Esophagus squamous epithelium (tissue), 5 donors: ENCODE measurements at places on chromosomes 7 and 10.

- no peak for DNase-seq
Observed at GRCh38 chr10:79158402-79159097, 89.8 kb downstream of the ZMIZ1 start.

GRCh38 chr7:99573257-99573656, 14.8 kb downstream of the ZNF655 start:
- DNase-seq, result no peak

- no peak for DNase-seq
Observed at GRCh38 chr10:112361951-112362751, 11.8 kb upstream of the ACSL5 start.

DNA sequence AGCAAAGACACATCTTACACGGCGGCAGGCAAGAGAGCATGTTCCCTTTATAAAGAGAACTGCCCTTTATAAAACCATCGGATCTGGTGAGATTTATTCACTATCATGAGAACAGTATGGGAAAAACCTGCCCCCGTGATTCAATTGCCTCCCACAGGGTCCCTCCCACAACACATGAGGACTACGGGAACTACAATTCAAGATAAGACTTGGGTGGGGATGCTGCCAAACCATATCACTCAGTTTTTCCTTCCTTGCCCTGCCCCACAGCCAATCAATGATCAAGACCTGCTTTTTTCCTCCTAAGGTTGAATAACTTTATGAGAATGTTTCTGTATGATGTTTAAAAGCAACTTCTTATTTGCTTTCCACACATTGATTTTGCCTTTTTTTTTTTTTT, 3.1 kb upstream of the PTPRE start:
- DNase-seq, result no peak

DNA sequence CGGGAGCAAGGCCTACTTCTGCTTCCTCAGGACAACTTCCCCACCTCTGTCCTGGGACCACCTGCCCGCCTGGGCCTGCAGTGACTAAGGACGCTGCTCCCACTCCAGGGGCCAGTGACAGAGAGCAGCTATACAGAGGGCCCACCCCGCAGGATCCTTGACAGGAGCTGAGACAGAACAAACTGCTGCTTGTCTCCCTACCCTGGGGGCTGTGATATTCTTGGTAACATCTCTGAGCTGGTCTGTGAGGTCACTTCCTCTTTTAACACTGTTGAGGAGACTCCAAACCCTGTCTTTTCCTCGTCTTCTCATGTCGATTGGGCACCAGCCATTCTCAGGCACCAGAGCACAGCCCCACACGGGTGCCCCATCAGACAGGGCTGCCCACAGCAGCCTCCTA, 6.9 kb upstream of the MRPS24 start:
- DNase-seq, result no peak

- DNase-seq, result no peak
Observed at GRCh38 chr7:92478095-92478494, 349 bp upstream of the ERVW-1 start.

GRCh38 chr7:2358968-2359527, 4.4 kb downstream of the EIF3B start:
- no peak for DNase-seq

GRCh38 chr7:16084370-16084769, 337.0 kb downstream of the CRPPA start:
- no peak for DNase-seq

- no peak for DNase-seq
Observed at GRCh38 chr7:40354711-40355110, 219.9 kb downstream of the SUGCT start.

DNA sequence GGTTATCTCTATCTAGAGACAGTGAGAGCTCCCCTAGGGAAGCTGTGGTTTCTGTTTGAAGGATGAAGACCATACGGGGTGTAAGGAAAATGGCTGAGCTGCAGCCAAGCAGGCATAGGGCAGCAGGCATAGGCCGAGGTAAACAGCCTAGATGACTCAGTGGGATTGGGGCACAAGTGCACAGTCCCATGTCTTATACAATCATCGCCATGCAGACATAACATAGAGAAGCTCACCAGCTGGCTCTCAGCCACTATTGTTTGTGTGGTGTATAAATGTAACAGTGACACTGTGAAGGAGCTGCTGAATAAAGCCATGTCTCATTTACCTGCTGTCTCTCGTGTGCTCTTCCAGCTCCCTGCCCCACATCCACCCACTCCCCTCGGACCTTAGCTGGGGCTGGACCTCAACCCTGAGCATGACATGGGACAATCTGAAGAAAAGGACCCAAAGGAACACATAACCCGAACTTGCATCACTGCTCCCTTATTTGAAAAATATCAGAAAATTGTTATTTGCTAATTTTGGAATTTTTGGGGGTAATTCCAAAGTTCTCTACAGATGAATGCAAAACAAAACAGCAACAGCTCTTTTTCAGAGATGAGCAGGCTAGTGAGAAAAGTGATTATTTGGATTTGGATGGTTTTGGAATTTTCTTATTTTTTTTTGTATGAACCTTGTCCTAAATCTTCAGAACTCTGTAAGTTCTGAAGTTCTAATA, 582.7 kb downstream of the REEP3 start:
- no peak for DNase-seq

GRCh38 chr10:78457804-78458482, 424.3 kb downstream of the RPS24 start:
- no peak for DNase-seq

- DNase-seq, result no peak
Observed at GRCh38 chr7:92963566-92963965, 127.2 kb upstream of the CDK6 start.

DNA sequence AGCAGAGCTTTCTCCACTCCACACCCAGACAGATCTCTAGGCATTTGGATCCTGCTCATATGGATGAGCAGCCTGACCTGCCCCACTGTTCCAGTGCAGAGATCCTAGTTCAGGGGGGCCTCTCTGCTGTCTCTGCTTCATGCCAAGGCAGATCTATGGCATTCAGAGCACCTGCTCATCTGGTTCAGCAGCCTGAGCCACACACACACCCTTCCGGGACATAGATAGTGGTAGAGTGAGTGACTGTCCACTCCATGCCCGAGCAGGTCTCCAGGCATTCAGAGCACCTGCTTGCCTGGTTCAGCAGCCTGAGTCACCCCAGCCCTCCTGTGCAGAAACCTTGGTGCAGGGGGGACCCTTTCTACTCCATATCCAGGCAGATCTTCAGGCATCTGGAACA, 54.3 kb upstream of the ZNF800 start:
- DNase-seq, result no peak
